Glutamatergic neuron (in vitro differentiated cells): ENCODE measurements at places on chromosomes 6 and 20.

DNA sequence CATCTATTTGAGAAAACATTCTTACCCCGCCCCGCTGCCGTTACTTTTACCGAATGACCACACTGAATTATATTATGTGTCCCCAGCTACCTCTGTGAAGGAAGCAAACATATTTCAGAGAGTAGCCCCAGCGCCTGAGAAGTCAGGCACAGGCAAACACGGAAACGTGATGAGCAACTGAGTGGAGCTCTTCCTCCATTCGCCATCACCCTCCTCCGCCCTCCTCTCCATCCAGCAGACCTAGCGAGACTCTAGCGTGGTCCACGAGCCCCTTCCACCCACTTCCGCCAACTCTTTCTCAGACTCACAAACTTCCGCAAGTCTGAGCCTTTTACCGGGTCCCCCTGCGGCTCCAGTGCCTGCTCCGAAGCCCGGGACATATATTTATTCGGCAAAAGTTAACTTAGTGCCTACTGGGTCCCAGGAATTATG lies 582 bp downstream of the SNRPB start:
- peak; percentile 42 for DNase-seq

DNA sequence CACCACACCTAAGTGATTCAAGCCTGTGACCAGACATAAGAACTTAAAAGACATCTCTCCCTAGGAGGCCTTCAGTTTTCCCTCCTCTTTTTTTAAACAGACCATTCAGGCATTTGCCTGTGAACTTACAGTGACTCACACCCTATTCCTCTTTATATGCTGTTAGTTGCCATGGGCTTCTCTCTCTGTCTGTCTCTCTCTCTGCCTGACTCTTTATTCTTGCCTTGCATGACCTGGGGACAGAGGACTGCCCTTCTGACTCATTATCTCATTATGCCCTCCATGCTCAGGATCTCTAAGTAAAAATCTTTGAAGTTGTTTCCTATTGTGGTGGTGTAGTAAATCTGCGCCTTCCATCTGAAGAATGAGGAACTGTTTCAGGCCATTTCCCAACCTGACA lies 442.2 kb upstream of the MAN1A1 start:
- DNase-seq, result no peak

DNA sequence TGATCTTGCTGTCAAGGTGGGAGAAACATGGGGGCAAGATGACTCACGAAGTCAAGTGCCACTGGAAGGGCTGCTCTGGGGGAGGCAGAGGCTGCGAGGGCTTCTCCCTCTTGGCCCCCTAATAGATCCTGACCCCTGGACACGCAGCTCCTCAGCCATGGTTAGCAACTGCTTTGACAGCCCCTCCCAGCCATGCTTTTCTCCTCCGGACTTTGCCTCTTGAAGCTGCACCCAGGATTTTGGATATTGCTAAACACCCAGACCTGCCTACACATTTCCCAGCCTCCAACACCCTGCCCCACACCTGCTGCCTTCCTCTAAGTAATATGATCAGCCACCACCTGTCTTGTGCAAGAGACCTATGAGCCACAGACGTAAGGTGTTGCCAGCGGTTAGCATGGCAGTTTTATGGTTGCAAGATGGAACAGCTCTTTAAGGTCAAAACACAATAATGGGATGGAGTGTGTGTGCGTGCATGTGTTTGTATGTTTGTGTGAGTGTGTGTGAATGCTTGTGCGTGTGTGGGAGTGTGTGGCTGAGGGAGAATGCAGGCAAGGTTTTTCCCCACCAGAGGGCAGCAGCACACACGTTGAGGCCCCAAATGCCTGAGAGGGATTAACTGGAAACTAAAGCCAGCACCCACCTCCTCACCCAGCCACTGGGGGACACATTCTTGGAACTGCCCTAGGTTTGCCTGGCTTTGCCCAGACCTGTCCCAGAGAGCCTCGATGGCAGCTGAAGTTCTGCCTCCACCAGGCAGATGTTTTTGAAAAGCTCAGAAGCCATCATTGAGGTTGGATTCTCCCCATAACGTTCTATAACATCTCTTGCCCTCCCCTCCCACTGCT lies 2.5 kb downstream of the IP6K3 start:
- peak; percentile 81 for DNase-seq

- DNase-seq, result no peak
Measured at GRCh38 chr20:53708129-53708968, 114.7 kb upstream of the ZNF217 start.

- no peak for DNase-seq
Measured at GRCh38 chr6:114007516-114007915, 36.6 kb upstream of the HDAC2 start.

DNA sequence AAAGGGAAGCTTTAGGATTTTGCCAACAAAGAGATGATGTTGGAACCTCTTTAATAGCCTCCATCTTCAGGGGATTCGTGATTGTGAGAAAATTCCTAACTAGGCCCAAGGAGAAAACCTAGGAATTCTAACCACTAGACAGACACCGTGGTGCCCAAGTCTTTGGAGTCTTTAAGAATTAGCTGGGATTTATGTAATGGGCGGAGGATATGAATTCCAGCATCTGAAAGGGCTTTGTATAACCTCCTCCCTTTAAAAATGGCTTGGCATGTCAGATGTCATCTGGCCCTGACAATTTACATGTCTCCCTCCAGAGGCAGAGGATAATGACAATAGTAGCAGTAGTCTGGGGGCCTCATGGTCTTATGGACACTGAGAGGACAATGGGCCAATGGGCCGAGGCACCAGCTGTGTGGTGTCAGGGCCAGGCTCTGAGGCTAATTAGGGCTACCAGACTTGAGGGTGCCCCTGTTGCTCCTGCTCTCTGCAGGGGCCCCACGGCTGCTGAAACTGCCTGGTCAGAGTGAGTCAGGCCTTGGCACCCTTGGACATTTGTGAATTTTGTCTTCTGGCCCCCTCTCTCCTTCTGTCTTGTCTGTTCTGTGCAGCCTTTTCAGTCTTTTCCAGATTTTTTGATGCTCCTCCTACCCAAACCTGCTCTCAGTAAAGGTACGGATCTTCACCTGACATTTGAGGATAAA lies 113.9 kb downstream of the EDN1 start:
- DNase-seq, result no peak

DNA sequence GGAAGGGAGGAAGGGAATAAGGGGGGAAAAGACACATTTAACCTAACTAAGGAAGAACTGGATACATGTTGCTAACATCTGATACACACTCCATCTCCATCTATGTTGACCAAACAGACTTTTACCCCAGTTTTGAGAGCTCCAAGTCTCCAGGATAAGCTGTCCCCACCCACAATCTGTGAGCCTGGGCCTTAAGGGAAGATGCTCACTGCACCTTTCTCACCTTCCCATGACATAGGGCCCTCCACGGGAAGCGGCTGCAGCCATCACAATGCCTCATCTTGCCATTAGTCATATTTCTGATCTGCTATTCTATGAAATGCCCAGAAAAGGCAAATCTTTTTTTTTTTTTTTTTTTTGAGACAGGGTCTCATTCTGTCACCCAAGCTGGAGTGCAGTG lies 126.6 kb upstream of the SALL4 start:
- DNase-seq, result no peak

DNA sequence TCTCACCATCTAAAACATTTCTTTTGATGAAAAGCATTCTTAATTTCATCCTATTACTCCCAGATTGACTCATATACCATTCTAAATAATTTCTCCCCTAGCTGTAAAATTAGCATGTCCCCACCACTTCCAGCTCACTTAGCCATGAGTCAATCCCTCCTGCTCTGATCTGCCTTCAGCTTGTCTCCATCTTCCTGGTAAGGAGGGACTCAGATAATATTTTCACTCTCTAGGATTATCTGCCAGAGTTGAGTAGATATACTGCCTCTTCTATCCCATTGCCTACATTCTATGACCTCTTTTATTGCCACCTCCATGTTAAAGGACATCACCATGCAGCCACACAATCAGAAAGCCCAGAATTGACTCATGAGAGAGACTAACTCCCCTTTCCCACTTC lies 348.8 kb upstream of the POU3F2 start:
- DNase-seq, result no peak

- DNase-seq, result no peak
Measured at GRCh38 chr6:159455700-159456274, 237.3 kb downstream of the SOD2 start.

- no peak for DNase-seq
Measured at GRCh38 chr6:154986787-154987235, 8.3 kb upstream of the TIAM2 start.

- no peak for DNase-seq
Measured at GRCh38 chr6:163347021-163347446, 67.5 kb upstream of the QKI start.

- DNase-seq, result no peak
Measured at GRCh38 chr6:163320804-163321203, 93.7 kb upstream of the QKI start.

DNA sequence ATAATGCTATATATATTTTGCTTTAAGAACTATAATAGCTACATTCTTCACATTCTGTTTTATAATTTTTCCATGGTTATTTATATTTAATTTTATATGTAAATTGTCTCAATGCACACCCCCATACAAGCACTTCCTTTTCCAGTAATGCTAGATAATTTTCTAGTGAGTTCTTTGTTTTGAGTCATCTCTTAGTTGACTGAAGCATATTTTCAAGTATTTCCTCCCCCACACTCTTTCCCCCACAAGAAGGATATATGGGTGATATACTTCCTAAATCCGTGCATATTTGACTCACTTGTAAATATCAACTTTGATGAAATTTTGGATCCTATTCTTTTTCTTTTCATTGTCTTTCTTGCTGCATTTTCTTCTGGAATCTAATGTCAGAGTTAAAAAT lies 82.1 kb upstream of the SRSF6 start:
- no peak for DNase-seq

DNA sequence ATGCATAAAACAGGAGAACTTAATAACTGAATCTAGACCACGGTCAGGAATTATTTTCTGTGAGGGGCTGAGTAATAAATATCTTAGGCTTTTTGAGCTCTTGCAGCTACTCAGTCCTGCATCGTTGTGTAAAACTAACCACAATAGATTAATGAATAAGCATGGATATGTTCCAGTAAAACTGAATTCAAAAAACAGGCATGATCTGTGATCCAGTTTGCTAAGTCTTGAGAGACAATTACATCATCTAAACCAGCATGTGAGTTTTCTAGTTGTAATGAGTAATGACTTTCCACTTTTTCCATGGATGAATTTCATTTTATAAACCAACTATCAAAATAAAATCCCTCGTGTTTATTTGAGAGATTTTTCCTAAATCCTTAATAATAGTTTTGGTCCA lies 336.8 kb downstream of the RFPL4B start:
- no peak for DNase-seq

- no peak for DNase-seq
Measured at GRCh38 chr6:40807484-40807883, 220.3 kb upstream of the LRFN2 start.

- DNase-seq, result no peak
Measured at GRCh38 chr6:149055195-149055899, 262.2 kb upstream of the TAB2 start.

DNA sequence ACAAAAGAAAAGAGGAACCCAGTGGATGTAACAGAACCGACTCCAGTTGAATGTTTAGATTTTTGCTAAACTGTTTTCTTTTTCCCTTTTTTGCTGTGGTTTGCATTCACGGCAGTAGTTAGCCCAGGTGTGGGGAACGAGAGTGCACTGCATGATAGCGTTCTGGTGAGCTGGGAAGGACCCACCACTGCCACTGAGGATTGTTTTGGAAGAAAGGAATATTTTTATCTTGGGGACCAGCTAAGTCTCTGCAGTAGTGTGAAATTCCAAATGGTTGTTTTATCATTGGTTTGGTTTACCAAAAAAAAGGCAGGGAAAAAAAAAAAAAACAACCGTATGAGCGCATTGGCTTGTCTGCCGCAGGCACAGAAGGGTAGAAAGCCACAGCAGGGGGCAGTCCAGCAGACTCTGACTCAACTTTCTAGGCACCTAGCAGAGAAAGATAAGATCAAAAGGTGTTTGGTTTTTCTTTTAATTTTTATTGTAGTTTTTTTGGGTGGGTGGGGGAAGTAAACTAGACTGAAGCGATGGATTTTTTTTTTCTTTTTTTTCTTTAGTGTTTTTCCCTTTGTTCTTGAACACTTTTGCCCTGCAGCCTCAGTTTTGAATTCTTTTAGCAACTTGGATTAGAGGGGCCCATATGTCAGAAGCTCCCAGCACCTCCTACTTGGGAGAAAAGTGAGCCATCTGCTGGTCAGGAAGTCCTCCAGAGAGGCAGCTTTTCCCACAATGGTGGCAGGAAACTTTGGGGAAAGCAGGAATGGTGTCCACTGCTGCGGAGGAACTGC lies 13.5 kb upstream of the RAB5IF start:
- DNase-seq, result no peak

GRCh38 chr20:19926591-19926990 lies 90.6 kb upstream of the NAA20 start:
- no peak for DNase-seq

- no peak for DNase-seq
Measured at GRCh38 chr6:34680802-34681515, 15.6 kb downstream of the ILRUN start.

DNA sequence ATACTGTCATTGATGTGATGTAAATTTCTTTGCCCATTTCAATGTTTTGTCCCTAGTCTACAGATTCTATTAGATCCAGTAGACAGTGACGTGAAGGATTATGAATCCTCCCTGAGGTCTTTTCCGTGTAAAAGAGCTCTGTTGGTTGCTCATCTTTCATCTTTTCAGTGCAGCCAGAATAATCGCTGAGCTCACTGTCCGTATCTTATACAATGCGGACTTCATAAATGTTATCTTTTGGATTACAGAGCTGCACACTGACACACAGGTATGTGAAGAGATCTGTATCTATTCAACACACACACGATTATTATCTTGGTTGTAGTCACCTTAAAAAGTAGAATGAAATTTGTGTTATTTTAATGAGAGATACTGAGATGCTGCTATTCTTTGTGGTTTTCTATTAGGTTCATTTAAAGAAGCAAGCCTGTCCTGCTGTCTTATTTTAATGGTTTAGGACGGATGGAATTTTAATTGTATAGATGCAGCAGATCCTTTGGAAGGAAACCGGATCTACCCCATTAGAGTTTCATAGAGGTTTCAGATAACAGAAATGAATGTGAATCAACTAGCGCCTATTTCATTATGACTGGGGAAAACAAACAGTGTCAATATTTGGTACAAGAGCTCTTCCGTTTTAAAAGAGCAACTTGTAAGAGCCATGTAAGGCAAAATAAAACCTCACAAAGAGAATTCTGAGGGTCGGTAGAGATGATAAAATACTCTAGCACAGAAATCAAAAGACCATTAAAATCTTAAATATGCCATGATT lies 79.4 kb downstream of the BMP6 start:
- DNase-seq, result no peak
